T-helper 17 cell (primary cell): ENCODE measurements at places on chromosomes 11 and 22. TPM values are rescaled to one million over a fixed set of nuclear protein-coding genes. Genes with fewer than 3 reads are reported as not detected.

Gene CREB3L1
- not detected for total RNA-seq

Gene TREH
- not detected for total RNA-seq

Gene TMPRSS4
- total RNA-seq = not detected

Gene TSGA10IP
- total RNA-seq = not detected

Gene PHF21B
- total RNA-seq = not detected

Gene SCGB2A2
- not detected for total RNA-seq

Gene SLC22A9
- not detected for total RNA-seq

GRCh38 chr22:48153726-48154125, 1391.3 kb downstream of the TBC1D22A start:
- H3K27me3 ChIP-seq = peaks cover 5% of the 10 kb centered on the region
- H3K4me1 ChIP-seq = no peaks in the 10 kb centered on the region
- H3K27ac ChIP-seq = no peak overlapping the region
- H3K36me3 ChIP-seq = peaks cover 3% of the 10 kb centered on the region
- no peak overlapping the region for H3K4me3 ChIP-seq

GRCh38 chr11:46149342-46149741, 28.1 kb upstream of the PHF21A start:
- H3K4me3 ChIP-seq = no peak overlapping the region
- no peak for DNase-seq
- H3K36me3 ChIP-seq = no peaks in the 10 kb centered on the region
- H3K27ac ChIP-seq = no peak overlapping the region

GRCh38 chr11:35615921-35616900, 2.0 kb upstream of the FJX1 start:
- peaks cover 79% of the 10 kb centered on the region for H3K27me3 ChIP-seq
- no peak for DNase-seq
- H3K4me1 ChIP-seq = peaks cover 8% of the 10 kb centered on the region
- no peak overlapping the region for H3K27ac ChIP-seq
- peak overlapping the region; percentile 28 for H3K4me3 ChIP-seq

DNA sequence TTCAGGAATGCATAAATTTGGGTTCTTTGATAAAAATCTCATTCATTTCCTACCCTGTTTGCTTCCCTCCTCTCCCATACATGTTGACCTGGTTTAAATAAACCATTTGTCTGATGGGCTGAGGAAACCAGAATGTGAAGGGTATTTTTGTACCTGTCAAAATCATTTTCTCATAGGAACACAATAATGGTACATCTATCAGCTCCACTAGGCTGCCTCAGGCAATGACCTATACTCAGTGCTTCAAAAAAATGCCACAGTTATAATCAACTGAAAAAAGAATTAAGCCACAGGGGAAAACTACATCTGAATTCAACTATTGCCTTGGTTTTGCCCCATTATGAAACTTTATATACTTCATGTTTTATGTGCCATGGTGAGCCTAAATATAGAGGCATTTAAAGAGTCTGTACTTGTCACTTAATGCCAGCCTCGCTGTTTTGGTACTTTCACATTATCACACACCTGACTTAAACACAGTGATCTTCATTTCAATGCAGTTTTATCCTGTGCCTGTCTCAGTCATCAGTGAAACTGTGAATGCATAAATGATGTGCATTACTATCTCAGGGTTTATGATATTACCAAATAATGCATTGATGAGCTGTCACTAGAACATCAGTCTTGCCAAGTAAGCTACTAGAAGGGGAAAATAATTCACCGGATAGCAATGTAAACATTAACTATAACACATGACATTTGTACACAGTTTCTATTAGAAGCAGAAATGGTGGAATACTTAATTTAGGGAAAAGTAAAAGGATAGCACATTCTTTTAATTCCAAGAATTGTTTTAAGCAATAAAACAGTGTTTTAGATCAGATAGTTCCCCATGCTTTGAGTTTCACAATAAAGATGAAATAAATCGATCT, 92.7 kb downstream of the MSANTD4 start:
- no peak for DNase-seq
- H3K27ac ChIP-seq = no peak overlapping the region
- H3K27me3 ChIP-seq = no peaks in the 10 kb centered on the region
- no peaks in the 10 kb centered on the region for H3K36me3 ChIP-seq
- H3K4me1 ChIP-seq = no peaks in the 10 kb centered on the region
- no peak overlapping the region for H3K4me3 ChIP-seq

- peaks cover 10% of the 10 kb centered on the region for H3K4me1 ChIP-seq
- no peaks in the 10 kb centered on the region for H3K27me3 ChIP-seq
- H3K36me3 ChIP-seq = no peaks in the 10 kb centered on the region
Observed at GRCh38 chr11:794013-794765, 3.9 kb downstream of the SLC25A22 start.

- H3K4me3 ChIP-seq = peak overlapping the region; percentile 91
- DNase-seq = peak; percentile 53
- peaks cover 25% of the 10 kb centered on the region for H3K4me1 ChIP-seq
- H3K36me3 ChIP-seq = no peaks in the 10 kb centered on the region
- H3K27me3 ChIP-seq = peaks cover 23% of the 10 kb centered on the region
- H3K27ac ChIP-seq = no peak overlapping the region
Observed at GRCh38 chr11:75429902-75430713, 2.9 kb downstream of the KLHL35 start.

GRCh38 chr11:8603696-8604077, 9.7 kb upstream of the STK33 start:
- H3K27ac ChIP-seq = no peak overlapping the region
- no peaks in the 10 kb centered on the region for H3K4me1 ChIP-seq
- H3K27me3 ChIP-seq = peaks cover 51% of the 10 kb centered on the region

DNA sequence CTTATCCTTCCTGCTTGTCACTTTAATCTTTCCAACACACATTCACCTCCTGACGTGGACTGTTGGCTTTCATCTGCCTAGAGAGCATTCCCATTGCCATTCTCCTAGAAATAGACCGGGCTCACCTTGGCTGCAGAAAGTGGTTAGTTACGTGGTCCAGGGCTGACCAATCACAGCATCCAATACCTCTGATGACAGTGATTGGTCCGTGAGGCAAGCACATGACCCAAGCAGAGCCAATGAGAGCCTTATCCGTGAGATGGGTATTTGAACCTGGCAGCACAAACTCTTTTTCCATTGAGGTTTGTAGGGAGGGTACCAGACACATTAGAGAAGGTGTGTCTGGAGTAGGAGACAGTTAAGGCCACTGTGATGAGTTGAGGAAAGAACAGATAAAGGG, 85.8 kb downstream of the MIAT start:
- H3K4me3 ChIP-seq = no peak overlapping the region
- H3K27ac ChIP-seq = no peak overlapping the region
- H3K36me3 ChIP-seq = peaks cover 18% of the 10 kb centered on the region
- no peak for DNase-seq
- no peaks in the 10 kb centered on the region for H3K27me3 ChIP-seq

DNA sequence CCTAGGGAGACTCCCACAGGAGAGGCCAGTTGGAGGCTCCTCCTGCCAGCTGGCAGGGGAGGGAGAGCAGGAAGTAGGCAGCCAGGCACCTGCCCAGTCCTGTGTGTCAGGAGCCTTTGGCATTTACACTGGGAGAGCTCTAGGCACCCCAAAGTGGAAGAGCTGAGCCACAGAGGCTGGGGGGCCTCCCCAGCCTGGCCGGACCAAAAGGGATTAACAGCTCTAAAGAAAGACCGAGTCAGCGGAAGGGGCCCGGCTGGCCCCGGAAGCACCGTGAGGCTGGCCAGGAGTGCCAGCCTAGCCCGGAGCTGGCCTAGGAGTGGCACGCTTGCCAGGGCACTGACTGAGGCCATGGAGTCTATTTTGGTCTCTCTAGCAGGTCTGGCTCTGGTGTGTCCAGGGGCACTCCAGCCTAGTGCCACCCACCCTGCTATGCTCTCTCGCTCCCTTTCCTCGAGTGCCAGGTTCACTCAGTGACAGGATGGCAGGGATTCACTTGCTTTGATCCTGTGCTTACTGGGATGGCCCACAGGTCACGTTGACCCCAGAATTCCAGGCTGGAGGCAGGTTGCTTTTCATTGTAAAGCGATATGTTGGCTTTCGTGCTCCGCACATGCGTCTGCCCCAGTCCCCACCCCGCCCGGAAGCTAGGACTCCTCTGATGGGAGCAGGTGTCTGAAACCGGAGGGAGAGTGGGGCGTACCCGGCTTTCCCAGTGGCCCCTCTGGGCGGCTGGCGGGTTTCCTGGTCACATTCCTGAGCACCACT, 3.3 kb upstream of the KMT5B start:
- peaks cover 23% of the 10 kb centered on the region for H3K4me1 ChIP-seq
- no peak overlapping the region for H3K4me3 ChIP-seq
- no peak overlapping the region for H3K27ac ChIP-seq

GRCh38 chr22:44459551-44459950, 38.5 kb downstream of the RTL6 start:
- no peak overlapping the region for H3K27ac ChIP-seq
- no peak for DNase-seq
- no peaks in the 10 kb centered on the region for H3K27me3 ChIP-seq
- H3K4me3 ChIP-seq = no peak overlapping the region
- no peaks in the 10 kb centered on the region for H3K36me3 ChIP-seq

GRCh38 chr11:7648264-7648663, 25.0 kb downstream of the CYB5R2 start:
- H3K27me3 ChIP-seq = no peaks in the 10 kb centered on the region
- DNase-seq = no peak

- no peaks in the 10 kb centered on the region for H3K27me3 ChIP-seq
- H3K4me3 ChIP-seq = no peak overlapping the region
- H3K36me3 ChIP-seq = peaks cover 3% of the 10 kb centered on the region
- H3K4me1 ChIP-seq = peaks cover 25% of the 10 kb centered on the region
Observed at GRCh38 chr22:24289114-24289513, 18.5 kb downstream of the SPECC1L start.

DNA sequence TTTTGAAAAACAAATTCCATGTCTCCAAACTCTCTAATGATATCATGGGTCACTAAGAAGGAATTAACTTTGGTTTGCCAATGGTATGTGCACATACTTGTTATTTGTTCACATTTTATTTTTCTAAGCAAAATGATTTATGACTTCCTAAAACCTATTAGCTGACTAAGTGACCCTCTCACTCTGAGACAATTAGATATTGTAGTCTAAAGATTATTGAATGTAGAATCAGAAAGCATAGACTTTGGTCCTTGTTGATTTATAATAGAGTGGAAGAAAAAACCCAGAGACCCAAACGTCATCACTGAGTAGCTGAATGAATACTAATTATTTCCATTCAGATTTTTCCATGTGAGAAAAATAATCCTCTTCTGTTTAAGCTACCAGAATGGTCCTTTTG, 243.5 kb upstream of the ANO3 start:
- H3K27ac ChIP-seq = no peak overlapping the region
- no peaks in the 10 kb centered on the region for H3K36me3 ChIP-seq
- H3K4me1 ChIP-seq = no peaks in the 10 kb centered on the region
- H3K4me3 ChIP-seq = no peak overlapping the region
- no peak for DNase-seq

DNA sequence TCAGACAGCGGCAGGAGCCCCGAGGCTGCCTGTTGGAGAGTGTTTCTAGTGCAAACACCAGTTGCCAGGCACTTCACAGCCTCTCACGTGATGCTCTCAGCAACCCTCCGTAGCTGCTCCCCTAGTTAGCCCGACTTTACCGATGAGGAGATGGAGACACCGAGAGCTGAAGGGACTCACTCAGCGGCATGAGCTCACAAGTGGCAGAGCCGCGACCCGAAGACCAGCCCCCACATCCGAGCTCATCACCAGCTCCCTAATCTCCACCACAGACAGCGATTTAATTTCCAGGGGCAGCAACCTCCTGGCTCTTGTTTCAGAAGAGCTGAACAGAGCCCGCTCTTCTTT, 28.7 kb upstream of the RTL6 start:
- peaks cover 35% of the 10 kb centered on the region for H3K27me3 ChIP-seq
- no peak overlapping the region for H3K27ac ChIP-seq
- DNase-seq = no peak
- H3K36me3 ChIP-seq = peaks cover 3% of the 10 kb centered on the region
- H3K4me3 ChIP-seq = no peak overlapping the region
